ENCODE measurements at places on chromosomes 13 and 19. TPM values are rescaled to one million over a fixed set of nuclear protein-coding genes. Genes with fewer than 3 reads are reported as not detected.

Gene SERPINE3
- not detected for total RNA-seq

Gene PALM3
- total RNA-seq: 0.82 TPM

Gene TMEM255B
- total RNA-seq: 6.6 TPM

Gene ZNF430
- total RNA-seq: 9.7 TPM

Gene FCHO1
- 4.2 TPM for total RNA-seq

All from mucosa of descending colon (tissue), 3 donors.